Stimulated activated CD4-positive, alpha-beta T cell treated with anti-CD3 and anti-CD28 coated beads, Interleukin-1b, Interleukin-23, amount 100 ng/mL, for 24 hours (primary cell): ENCODE measurements at places on chromosomes 6 and 20.

DNA sequence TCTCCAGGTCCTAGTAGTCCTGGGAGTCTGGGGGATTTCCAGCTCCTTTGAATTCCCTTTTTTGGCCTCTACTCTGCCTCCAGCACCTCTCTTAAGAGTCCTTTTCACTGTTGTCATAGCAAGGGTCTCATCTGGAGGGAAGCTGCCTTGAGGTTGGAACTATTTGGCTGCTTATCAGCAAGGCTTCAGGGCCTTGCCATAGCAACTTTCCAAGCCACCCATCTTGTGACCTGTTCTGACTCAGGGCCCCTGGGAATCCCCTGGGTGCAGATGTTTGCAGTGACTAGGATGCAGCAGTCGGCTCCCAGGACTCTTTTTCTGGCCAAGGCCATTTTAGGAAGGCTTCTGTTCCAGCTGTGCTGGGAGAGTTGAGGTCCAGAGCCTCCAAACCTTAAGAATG, 12.4 kb downstream of the PKIG start:
- no peak for DNase-seq

GRCh38 chr6:139881728-139882211, 507.3 kb upstream of the CITED2 start:
- no peak for DNase-seq

- DNase-seq = no peak
These were observed 48.8 kb downstream of the TRDN start for GRCh38 chr6:123587838-123588545.

- no peak for DNase-seq
These were observed 33.3 kb upstream of the SLC22A16 start for GRCh38 chr6:110509617-110510241.

DNA sequence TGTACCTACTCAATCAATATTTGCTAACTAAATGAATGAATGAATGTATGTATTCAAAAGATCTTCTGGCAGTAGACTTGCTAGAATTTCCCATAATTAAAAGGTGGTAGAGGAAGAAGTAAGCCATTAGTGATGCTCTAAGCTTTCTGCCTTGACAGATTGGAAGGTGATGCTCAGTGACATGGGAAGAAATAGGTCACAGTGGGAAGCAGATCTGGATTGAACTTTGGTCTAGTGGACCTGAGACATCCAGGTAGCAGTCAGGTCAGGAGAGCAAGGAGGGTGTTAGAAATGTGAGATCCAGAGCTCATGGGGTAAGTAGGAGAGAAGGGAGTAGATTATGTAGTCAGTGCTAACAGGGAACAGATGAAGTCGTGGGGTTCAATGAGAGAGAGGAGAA, 106.4 kb downstream of the SNX5 start:
- no peak for DNase-seq

DNA sequence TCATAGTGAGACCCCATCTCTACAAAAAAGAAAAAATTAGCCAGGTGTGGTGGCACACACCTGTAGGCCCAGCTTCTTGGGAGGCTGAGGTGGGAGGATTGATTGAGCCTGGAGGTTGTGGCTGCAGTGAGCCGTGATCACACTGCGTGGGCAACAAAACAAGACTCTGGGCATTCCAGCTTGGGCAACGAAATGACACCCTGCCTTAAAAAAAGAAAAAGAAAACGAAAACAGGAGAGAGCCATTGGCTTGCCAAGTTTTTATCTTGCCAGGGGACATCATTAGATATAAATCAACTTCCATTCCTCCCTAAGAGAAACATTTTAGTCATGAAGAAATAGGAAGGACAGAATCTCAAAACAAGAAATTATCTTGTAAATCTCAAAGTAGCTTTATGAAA, 109.5 kb downstream of the MAP3K7 start:
- no peak for DNase-seq

- no peak for DNase-seq
These were observed 104.8 kb downstream of the TASP1 start for GRCh38 chr20:13533946-13534345.

- no peak for DNase-seq
These were observed 80.7 kb upstream of the RIN2 start for GRCh38 chr20:19677336-19677735.

- DNase-seq = no peak
These were observed 97.3 kb upstream of the MAFB start for GRCh38 chr20:40786336-40786735.

DNA sequence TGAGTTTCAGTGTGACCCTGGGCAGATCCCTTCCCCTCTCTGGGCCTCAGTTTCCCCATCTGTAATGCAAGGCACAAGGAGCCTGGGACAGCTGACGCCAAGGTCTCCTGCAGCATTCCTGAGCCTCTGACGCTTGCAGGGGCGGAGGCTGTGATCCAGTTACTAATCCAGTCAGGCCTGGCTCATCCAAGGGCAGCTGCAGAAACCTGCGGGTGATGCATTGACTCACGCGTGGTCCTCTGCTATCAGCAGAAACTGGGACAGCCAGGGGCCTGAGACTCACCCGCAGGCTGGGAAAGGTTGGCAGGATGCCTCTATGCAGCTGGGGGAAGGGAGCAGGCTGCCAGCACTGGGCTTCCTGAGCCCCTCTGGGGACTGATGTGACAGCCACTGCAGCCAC, 65.0 kb upstream of the SIRPA start:
- no peak for DNase-seq

GRCh38 chr6:4920914-4921410, 82.9 kb downstream of the RPP40 start:
- DNase-seq = no peak

- no peak for DNase-seq
These were observed 251.6 kb upstream of the SOX4 start for GRCh38 chr6:21341910-21342309.

- DNase-seq = no peak
These were observed 191.3 kb downstream of the EPM2A start for GRCh38 chr6:145544041-145544440.

GRCh38 chr20:39048000-39048696, 86.0 kb downstream of the DHX35 start:
- peak; percentile 52 for DNase-seq

- DNase-seq = no peak
These were observed 110.0 kb upstream of the KCNK16 start for GRCh38 chr6:39432330-39433025.

- DNase-seq = no peak
These were observed 356.3 kb downstream of the HTR1B start for GRCh38 chr6:77106992-77107391.

DNA sequence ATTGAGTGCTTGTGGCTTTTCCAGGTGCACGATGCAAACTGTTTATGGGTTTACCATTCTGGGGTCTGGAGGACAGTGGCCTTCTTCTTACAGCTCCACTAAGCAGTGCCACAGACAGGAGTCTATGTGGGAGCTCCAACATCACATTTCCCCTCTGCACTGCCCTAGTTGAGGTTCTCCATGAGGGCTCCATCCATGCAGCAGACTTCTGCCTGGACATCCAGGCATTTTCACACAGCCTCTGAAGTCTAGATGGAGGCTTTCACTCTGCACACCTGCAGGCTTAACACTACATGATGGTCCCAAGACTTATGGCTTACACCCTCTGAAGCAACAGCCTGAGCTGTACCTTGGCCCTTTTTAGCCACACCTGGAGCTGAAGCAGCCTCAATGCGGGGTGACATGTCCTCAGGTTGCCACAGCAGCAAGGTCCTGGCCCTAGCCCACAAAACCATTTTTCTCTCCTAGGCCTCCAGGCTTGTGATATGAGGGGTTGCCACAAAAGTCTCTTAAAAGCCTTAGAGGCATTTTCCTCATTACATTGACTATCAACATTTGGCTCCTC, 552.2 kb downstream of the TFAP2A start:
- DNase-seq = no peak

DNA sequence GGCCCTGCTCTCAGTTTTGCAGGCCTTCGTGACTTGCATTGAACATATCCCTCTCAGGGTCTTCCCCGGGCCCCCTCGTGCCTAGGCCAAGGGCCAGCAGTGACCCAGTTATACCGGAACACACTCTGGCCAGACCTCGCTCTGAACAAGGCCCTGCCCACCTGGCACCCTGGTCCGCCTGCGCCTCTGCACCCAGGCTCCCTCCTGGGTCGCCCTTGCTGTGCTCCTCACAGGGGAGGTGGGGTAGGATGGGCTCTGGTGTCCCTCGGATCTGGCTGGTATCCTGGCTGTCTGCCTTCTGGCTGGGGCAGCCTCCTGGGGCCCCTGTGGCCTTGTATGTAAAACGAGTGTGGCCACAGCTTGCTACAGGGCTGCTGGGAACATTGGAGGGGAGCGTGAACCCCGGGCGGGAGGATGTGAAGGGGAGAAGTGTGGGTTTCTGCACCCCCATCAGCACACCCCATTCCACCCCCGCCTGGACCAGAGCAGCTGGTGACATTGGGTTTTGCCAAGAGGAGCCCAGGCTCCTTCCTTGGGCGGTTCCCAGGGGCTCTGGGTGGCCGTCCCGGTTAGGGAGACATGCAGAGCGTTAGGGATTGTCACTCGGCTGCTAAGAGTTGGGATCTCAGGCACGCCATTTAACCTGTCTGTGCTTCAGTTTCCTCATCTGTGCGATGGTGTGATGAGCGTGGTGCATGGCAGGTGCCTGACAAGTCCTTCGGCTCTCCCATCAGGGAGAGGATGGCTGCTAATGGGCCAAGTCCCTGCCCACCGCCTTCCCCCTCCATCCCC, 17.5 kb downstream of the SRC start:
- no peak for DNase-seq

DNA sequence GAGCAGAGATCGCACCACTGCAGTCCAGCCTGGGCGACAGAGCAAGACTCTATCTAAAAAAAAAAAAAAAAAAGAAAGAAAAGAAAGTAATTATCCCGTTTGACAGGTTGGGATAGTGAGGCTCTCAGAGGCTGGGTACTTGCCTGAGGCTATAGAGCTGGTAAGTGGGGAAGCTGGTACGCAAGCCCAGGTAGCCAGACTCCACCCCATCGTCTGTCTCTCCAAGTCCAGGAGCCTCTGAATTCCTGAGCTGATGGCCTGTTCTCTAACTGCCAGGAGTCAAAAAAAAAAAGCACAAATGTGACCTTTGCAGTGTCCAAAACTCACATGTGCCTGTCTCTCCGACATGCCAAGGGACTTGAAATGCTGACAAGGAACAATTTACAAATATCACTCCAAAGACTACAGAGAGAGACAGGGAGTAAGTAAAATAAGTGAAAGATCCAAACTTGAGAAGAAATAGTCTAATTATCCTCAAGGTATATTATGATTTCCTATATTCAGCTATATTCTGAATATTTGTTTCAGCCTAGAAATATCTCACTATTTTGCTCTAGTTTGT, 109.1 kb upstream of the SCAF8 start:
- no peak for DNase-seq

GRCh38 chr6:135972586-135972985, 121.1 kb downstream of the PDE7B start:
- no peak for DNase-seq

DNA sequence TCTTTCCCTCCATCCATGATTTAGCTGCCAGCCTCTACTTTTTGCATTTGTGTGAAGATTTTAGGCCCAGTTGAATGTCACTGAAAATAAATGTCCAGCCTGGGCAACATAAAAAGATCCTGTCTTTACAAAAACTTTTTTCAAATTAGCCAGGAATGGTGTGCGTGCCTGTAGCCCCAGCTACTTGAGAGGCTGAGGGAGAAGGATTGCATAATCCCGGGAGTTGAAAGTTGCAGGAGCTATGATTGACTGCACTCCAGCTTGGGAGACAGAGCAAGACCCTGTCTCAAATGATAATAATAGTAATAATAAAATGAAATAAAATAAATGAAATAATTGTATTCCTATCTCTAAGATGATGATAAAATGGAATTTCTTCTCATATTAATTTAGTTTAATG, 5.0 kb upstream of the GFOD1 start:
- DNase-seq = no peak

DNA sequence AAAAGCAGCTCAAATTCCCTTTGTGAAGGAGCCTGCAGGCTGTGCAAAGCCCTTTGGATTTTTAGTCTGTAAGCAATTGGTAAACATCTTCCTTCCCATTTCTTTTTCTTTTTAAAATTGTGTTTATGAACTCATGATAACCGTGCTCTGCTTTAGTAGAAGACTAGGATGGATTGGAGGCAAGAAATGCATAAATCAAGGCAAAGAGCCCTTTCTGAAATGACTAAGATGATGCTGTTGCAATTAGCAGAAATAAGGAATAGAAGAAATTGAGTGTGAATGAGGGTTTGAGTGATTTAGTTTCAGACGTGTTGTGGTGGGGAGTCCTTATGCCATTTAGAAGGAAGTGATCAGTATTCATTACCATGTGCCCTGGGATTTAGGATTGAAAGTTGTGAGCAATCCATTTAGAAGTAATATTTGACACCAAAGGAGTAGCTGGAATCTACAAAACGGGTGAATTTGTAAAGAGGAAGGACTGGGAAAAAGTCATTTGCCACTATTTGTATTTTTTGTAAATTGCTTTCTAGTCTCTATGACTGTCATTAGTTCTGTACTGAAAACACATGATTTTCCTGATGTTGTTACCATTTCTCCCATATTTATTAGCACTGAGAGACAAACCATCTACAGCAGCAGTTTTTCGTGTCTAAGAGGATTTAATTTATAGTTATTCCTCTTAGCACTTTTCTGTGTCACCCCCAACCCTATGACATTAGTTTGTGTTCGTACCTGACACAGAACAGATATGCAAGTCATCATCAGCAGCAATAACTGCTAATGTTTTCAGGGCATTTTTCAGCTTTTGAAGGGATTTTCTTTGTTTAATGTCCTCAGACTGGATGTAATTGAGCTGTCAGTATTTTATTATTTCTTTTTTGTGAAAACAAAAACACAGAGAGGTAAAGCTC, 265.0 kb downstream of the UTRN start:
- no peak for DNase-seq

DNA sequence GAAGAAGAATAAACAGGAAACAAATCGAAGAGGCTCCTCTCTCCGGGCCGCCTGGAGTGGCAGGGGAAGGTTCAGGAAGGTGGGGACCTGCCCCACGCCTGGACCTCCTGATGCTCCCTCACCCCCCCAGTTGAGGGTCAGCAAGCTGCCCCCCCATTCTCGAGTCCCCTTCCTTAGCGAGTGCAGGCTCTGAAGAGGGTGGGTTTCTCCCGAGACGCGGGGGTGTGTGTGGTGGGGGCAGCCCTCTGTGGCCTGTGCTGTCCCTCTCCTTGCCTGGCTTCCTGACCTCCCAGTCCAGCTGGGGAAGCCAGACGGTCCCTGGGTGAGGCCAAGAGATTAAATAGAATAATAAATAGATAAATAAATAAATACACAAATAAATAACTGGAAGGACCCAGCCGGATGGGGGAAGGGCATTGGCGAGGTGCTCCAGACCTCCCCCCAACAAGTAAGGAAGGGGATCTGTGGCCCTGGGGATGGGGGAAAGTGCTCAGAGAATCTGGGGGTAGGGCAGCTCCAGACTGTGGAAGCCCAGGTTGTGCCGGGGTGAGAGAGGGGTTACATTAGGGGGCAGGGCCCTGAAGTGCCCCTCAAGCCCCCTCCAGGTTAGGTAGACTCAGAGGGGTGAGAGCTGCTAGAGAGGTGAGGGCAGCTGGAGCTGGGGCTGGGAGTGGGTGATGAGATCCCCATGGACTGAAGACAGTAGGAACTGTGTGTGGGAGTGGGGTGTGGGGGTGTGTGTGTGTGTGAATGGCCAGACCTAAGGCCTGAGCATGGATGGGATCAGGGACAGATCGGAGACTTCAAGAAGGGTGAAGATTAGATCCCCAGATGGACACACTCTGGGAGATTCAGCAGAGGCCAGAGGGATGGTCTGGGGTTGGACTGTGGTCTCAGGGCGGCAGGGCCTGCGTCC, 9.5 kb upstream of the SRXN1 start:
- DNase-seq = no peak
